ENCODE measurements at places on chromosomes 16 and 17.

DNA sequence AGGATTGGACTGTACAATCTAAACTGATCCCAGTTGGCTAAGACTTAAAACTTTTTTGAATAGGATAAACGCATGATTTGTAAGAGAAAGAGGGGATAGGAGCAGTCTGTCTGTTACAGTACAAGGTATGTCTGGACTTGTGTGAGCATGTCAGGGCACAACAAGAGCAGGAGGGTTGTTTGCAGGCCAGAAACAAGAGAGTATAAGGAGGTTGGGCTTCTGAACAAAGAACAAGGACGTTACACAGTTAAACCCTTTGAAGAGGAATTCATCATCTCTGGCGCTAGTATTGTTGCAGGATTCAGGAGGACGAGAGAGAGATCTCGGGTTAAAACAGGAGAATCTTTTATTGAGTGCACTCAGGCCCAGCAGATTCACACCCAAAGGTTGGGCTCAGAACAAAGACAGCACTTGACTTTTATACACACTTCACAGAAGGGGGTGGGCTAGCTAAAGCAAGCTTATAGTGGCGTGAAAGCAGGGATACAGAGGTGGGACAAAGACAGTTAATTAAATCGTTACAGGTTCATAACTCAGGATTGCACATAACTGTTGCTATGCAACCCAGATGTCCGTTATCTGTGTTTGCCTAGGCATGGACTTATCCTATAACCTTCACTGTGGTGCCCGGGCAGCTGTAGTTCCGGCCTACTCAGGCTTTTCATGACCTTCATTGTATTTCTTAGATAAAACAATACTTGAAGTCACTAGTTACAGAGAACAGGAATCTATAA, 34.3 kb downstream of the SEC14L1 start:
- no peak for ATAC-seq

GRCh38 chr17:32227910-32228309, 37.7 kb upstream of the RHBDL3 start:
- ATAC-seq = no peak

DNA sequence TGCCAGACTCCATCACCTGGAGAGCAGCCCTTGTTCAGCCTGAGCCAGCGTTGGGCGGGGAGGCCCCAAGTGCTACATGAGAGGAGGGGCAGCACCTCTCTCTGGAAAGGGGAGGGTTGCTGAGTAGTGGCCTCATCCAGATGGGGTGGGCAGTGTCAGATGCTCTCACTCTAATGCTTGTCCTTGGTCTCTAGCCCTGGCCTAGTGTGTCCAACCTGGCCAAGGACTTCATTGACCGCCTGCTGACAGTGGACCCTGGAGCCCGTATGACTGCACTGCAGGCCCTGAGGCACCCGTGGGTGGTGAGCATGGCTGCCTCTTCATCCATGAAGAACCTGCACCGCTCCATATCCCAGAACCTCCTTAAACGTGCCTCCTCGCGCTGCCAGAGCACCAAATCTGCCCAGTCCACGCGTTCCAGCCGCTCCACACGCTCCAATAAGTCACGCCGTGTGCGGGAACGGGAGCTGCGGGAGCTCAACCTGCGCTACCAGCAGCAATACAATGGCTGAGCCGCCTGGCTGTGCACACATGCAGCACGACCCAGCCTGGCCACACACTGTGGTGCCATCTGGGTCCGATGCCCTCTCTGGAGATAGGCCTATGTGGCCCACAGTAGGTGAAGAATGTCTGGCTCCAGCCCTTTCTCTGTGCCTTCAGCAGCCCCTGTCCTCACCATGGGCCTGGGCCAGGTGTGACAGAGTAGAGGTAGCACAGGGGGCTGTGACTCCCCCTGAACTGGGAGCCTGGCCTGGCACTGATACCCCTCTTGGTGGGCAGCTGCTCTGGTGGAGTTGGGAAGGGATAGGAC, 4.3 kb downstream of the CTRL start:
- ATAC-seq = no peak

GRCh38 chr17:81056312-81056711, 21.4 kb downstream of the BAIAP2 start:
- ATAC-seq = no peak

- ATAC-seq = no peak
Observed at GRCh38 chr17:53765129-53765528, 57.6 kb upstream of the KIF2B start.

GRCh38 chr16:74568961-74569631, 37.8 kb downstream of the GLG1 start:
- ATAC-seq = no peak

DNA sequence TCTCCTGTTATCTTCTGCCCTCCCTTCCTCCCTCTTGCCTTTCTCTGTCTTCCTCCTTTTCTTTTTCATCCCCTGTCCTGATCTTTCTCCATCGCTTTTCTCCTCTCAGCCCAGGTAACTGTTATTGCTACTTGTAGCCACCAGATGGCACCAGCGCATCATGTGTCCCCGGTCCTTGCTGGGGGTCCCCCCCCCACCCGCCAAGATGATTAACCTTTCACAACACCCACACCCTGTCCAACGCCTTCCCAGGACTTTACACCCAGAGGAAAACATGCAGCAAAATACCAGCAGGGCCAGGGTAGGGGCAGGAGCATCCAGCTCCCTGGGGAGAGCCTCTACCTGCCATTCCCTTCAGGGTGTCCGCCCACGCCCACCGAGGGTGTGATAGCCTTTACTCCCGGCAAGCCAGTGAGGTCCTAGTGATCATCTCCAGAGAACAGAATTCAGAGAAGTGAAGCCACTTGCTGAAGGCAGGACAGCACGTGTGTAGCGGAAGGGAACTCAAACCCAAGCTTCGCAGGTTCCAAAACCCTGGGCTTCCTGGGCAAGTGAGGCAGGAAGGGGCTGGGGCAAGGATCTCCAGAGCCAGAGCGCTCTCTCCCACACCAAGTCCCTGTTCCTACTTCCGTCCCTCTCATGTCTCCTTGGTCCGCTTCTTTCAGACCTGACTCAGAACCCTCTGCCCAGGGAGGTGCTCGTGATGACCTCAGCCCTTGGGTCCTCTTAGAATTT, 13.4 kb upstream of the TAC4 start:
- ATAC-seq = no peak

DNA sequence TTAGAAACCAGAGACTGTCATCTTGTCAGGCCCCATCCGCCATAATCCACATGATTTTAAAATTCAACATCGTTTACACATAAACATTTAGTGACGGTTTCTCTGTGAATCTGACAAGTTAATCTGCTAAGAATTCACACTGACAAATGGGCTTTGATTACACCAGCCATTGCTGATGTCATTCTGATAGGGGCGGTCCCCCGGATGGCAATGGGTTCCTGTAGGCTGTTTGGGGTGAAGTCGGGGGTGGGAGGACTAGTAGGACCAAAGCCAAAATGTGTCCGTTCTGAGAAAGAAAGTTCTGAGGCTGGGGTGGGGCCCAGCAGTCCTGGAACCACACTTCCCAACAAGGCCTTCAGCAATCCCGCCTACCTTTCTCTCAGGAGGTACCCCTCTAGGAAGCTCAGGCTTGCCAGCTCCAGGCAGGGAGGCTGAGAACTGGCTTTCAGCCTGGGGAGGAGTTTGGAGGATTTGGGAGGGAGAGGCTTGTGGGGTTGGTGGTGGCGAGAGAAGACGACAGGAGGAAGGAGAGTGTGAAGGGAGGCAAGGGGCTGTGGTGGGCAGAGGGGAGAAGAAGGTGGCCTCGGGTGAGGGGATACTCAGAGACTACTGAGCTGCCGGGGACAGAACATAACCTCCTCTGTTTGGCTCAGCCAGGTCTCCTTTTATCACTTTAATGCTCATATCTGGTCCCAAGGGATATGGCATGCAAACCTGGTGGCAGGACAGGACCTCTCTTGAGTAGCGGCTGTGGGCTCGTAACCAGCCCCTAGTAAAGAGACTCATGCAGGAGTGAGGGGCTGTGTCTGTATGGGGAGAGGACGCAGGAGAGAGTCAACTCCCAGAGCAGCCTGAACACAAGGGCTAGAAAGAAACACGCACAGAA, 8.6 kb downstream of the HIC1 start:
- ATAC-seq = peak; percentile 10

- peak; percentile 80 for ATAC-seq
Observed at GRCh38 chr17:19533718-19534561, at the start of gene SLC47A1. Gene SLC47A1 (plus strand): TSS chr17:19533854. CDS start chr17:19533940, 86 bp downstream.

- peak; percentile 49 for ATAC-seq
Observed at GRCh38 chr17:18038149-18038850, 668 bp downstream of the ATPAF2 start.

DNA sequence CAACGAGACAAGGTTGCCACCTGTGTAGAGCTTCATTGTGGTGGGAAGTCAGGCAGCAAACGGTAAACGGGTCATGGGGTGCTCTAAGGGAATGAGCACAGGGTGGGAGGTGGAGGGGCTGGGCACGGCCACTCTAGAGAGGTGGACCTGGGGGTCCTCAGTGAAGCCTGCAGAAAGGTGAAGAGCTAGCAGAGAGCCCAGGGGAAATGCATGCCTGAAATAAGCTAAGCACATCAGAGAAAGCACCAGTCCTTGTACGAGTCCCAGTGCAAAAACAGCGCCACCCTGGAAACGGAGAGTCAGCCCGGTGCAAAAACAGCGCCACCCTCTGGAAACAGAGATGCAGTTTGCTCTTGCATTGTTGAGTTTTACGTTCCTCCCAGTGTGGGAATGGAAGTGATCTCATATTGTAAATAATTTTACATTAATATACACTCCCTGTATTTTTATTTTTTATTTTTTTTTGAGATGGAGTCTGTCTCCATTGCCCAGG, 65.0 kb downstream of the TBC1D16 start:
- ATAC-seq = peak; percentile 51

DNA sequence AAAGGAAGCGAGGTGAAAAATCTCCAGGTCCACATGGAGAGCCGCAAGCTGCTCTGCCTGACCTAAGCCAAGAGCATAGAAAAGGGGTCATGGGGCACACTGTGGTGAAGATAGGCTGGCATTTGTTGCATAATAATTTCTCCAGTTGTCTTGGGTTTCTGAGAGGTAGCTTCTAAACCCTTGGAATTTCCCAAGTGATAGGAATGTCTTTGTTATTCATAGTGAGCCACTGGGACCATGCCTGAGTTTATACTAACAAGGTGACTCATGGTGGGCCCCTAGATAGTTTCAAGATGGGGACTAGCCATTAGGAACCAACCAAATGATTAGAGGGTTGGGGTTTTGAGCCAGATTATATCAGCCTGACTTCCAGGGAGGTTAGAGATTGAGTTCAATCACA, 25.6 kb downstream of the SOST start:
- ATAC-seq = no peak

DNA sequence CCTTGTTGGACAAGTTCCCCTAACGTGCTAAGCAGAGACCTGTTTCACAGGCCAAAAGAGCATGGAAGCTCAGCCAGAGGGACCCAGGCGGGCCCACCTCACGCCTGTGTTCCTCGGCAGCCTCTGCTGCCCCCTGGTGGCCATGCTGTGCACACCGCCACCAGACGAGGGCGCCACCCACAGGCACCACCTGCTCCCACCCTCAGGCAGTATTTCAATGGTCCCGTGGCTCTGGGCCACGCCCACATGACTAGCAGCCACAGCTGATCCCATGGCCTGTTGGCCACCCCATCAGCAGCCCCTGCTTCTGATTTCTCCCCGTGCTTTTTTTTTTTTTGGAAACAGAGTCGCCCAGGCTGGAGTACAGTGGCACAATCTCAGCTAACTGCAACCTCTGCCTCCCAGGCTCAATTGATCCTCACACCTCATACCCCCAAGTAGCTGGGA, 18.9 kb downstream of the MPG start:
- peak; percentile 92 for ATAC-seq

DNA sequence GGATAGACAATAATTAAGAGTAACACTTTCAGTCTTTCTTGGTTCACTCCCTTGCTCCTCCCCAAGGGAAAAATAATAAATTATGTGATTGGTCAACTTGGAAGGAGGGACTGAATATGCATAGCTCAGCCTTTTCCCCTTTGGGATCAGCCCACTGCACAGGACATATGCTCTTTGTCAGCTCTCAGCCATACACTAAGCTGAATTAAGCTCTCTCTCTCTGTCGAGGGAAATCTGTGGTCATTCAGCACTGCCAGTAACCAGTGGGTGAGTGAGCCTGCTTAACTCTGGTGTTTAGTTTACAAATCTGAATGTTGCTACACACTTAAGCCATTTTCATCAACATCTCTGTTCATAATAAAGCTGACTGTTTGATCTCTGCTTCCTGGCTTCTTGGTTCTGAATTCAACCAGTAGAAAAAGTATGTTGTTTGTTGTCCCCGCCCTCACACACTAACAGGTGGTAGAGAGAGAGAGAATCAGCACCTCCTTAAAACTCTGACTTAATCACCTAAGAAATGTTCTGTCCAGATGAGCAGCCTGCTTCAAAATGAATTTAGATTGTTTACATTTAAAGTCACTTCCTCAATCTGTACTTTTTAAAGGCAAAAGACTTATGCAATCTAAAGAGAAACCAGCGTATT, 102.3 kb upstream of the C17orf78 start:
- no peak for ATAC-seq

GRCh38 chr16:86322806-86323205, 187.5 kb upstream of the FOXF1 start:
- no peak for ATAC-seq

DNA sequence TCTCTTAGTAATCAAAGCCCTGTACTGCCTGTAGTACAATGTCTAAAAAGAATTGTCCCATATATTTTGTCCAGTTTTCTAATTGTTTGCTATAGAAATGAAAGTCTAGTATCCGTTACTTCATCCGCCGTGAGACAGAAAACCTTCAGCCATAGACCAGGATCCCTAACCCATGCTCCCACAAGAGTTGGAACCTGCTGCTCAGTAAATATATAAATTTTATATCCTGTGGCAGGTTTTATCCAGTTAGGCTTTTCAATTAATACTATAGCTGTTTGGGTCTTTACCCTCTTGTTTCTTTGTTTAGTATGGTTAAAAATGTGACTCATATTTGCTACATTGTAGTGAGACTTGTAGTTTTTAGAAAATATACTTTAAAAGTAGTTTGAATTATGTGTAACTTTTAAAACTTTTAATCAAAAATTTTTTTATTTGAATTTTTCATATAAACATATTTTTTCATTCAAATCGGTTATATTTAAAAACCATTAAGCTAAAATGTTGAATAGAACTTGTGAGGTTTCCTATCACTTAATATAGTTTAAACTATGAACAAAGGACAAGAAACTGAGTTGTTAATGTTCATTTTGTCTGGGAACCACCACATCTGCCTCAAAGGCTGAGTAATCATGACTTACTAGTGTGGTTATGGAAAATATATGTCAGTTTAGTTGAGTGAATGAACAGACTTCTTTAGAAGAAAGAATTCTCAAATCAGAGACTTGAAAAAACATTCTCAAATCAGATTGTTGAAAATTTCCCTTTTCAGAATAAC, 54.8 kb downstream of the VMP1 start:
- peak; percentile 69 for ATAC-seq

DNA sequence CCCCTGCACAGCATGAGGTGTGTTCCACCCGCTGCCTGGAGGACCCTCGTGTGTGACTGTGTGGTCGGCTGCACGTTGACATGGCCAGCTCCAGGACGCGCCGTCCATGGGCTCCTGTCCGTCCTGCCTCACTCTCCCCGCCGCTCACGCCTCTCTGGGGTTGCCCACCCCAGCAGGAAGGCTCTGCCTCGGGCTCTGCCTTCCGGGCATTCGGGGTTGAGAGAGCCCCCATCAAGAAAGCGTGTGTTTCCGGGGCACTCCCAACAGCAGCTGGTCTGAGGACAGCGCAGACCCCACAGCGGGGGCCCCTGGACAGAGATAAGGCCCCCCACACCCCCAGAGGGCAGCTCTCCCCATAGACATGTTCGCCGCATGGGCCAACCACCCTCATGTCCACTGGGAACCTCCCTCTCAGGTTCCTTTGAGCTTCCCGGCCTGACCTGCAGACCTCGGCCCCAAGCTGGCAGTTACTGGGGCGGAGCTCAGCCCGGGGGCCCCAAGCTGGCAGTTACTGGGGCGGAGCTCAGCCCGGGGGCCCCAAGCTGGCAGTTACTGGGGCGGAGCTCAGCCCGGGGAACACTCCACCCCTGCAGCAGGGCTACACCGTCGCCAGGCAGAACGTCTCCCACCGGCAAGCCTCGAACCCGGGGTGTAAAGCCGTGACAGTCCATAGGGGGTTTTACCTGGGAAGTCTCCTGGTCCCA, 8.4 kb upstream of the PIEZO1 start:
- ATAC-seq = no peak

All from stimulated activated memory B cell treated with anti-CD40 and anti-IgM and Interleukin-4, amounts not matched to agents 10 μg/mL and 1 μg/mL and 100 μg/mL, for 72 hours (primary cell).